ENCODE measurements at places on chromosomes 13 and 19. TPM values are rescaled to one million over a fixed set of nuclear protein-coding genes. Genes with fewer than 3 reads are reported as not detected.

CYP4F22 gene
- total RNA-seq, result 0.36 TPM

CCL25 gene
- not detected for total RNA-seq

SPC24 gene
- total RNA-seq, result 0.86 TPM

ELSPBP1 gene
- total RNA-seq, result not detected

MEIS3 gene
- total RNA-seq, result not detected

SHISA7 gene
- not detected for total RNA-seq

LRRC63 gene
- total RNA-seq, result 0.22 TPM

F2RL3 gene
- not detected for total RNA-seq

KIR3DL1 gene
- 0.19 TPM for total RNA-seq

VSIG10L gene
- total RNA-seq, result not detected

GPR12 gene
- not detected for total RNA-seq

CIRBP gene
- total RNA-seq, result 689 TPM

BEST2 gene
- not detected for total RNA-seq
